ENCODE measurements at places on chromosomes 7 and 10.

DNA sequence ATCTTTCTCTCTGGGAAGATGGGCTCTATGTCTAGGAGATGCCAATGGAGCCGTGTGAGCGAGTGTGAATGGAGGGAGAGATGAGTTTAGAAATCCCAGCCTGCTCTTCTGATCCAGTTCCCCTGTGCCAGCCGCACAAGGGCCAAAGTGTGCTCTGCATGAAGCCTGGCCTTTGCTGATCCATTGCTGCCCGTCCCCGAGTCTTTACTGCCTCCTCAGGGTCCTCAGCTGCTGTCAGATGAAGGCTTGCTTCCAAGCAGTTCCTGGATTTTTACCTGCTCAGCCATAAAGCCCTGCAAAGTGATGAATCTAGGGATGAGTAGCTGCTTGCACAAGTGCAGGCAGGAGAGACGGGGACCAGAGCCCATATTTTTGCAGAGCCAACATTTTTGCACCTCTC lies 115.9 kb downstream of the ZMIZ1 start:
- no peak for DNase-seq

DNA sequence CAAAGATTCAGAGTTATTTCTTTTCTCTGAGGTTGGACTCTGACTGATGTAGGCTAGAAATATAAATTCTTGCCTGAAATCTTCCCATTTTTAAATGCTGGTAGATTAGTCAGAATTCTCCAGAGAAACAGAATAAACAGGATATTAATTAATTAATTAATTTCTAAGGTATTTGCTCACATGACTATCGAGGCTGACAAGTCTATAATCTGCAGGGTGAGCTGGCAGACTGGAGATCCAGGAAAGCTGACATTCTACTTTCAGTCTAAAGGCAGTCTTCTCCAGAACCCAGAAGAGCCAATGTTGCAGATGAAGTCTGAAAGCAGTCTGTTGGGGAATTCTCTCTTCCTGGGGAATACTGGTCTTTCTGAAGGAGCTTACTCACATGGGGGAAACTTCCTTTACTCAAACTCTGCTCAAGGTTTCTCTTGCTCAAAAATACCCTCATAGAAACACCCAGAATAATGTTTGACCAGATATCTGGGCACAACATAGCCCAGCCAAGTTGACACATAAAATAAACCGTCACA lies 189.7 kb downstream of the KIF20B start:
- no peak for DNase-seq

DNA sequence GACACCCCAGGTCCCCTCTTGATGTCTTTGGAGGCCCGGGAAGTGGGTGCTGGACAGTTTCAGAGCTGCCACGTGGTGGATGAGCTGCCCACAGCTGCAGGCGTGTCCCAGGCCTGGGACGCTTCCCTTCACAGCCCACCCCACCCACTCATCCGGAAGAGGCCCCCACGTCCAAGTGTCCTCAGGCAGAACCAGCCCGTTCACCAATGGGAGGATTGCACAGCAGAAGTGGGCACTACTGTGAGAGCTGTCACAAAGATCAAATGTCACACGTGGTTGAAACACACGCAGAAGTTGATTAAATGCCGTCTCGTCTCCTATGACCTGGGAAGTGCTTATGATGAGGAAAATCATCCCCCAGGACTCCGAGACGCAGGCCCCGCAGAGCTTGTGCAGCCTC lies 52.9 kb downstream of the STK32C start:
- DNase-seq: no peak

DNA sequence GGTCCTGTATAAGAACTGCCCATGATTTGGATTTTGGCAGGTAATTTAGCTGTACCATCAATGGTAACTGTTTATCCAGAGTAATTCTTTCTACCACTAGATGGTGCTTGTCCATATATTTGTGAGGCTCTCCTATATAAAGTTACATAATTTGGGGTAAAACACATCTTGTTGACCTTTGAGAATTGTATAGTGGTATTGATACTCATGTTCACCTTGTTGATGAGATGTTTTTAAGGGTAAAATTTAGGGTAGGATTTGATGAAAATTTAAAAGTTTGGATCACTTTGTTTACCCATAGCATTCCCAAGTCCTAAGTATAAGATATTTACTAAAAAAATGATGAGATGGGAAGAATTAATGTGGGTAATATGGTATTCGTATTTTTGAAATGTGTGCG lies 31.6 kb downstream of the ST7 start:
- no peak for DNase-seq

DNA sequence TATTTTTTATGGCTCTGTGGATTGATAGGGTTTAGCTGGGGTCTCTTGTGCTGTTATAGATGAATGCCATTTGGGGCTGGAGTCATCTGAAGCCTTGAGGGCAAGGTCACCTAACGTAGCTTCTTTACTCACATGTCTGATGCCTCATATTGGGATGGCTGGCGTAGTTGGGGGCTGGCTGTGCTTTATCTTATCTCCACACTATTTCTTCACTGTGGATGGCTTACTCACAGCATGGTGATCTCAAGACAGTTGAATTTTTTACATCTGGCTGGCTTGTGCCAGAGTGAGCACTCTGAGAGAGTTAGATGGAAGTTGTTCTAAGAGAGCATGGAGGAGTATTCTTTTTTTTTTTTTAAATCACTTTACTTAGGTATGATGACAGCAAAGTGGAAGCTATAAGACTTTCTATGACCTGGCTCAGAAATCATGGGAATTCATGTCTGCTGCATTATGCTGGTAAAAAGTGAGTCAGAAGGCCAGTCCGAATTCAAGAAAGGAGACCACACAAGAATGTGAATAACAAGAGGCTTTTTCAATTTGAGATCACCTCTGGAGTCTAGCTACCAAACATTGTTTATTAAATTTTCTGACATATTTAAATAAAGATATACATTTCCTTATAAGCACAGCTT lies 252.4 kb upstream of the TPK1 start:
- no peak for DNase-seq

DNA sequence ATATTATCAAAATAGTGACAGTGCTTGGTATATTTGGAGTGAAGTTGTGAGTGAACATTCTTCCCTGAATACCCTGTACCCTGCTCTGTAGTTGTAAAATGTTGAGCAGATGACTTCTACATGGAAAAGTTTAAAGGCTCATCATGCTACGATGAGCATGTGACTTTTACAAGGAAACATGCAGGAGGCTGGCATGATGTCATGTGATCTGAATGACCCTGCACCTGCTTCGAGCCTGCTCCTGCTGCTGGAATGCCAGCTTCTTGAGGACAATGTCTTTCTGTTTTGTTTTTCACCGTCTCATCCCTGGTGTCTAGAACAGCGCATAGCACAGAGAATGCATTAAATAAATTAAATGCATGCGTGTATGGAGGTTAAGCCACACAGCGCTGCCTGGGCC lies 5.4 kb upstream of the INPP5A start:
- no peak for DNase-seq

- DNase-seq: no peak
These were observed 156.7 kb downstream of the BTAF1 start for GRCh38 chr10:92080244-92080643.

DNA sequence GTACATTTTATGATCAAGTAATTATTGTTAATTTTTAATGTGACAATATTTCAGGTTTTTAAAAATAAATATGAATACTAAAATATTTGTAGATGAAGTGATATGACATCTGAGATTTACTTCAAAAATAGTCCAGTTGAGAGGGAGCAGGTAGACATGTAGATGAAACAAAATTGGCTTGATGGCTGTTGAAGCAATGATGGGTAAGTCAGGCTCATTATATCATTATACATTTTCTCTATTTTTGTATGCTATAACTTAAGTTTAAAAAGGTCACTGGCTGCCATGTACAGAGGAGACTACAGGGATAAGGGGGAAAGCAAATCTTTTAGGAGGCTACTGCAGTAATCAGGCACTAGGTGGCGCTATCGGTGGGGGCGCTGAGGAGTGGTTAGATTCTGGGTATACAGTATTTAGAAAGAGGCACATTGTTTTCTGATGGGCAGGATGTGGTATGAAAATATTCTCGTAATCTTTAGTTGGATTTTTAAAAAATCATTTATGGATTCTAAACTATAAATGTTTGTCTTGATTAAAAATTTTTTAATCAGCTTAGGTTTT lies 189.8 kb upstream of the IMMP2L start:
- peak; percentile 37 for DNase-seq

GRCh38 chr10:89122433-89123051 lies 84.6 kb downstream of the CH25H start:
- no peak for DNase-seq

DNA sequence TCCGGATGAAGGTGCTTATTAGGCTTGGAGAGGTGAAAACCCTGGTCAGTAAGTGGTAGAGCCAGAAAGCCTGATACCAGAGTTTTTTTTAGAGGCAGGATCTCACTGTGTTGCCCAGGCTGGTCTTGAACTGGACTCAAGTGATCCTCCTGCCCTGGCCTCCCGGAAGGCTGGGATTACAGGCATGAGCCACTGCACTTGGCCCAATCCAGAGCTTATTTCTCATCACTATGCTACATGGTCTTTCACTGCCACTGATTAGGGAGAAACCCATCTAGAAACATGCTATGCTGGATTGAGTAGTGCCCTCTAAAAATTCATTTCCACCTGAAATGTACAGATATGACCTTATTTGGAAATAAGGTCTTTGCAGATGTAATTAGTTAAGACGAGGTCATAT lies 28.4 kb upstream of the GJD4 start:
- no peak for DNase-seq

DNA sequence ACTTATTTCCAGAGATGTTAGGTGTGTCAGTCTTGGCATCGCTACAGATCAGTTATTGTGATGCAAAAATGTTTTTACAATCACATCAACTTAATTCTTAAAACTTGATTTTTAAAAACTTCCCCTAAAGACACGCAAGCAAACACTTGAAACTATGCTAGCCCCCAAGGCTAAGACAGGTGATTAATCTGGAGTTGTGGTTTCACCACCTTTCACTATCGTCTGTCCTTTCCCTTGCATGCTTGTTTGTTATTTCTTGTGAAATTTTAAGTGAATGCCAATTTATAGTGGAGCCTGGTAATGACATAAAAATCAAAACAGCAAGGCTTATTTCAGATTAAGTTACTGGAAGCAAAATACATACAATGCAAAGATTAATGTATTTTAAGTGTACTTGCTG lies 70.4 kb downstream of the SLC35B4 start:
- DNase-seq: no peak

- no peak for DNase-seq
These were observed 111.9 kb downstream of the ZMIZ1 start for GRCh38 chr10:79180414-79181221.

DNA sequence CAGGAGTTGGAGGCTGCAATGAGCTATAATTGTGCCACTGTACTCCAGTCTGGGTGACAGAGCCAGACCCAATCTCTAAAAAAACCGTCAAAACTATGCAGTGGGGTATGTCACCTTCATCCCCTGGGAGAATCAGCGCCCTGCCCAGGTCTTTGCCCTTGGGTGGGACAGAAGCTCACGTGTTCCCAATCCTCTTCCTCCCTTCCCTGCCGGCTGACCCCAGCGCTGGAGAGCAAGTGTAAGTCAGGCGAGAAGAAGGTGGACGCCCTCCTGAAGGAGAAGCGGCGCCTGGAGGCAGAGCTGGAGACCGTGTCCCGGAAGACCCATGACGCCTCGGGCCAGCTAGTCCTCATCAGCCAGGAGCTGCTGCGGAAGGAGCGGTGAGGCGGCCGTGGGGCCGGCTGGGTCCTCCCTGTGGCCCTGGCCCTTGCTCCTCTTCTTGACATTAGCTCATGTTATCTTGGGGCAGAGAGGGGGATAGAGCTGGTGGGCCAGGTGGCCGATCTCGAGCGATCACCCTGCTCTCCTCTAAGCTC lies 64.8 kb upstream of the GTF2IRD1 start:
- DNase-seq: no peak

GRCh38 chr10:34641913-34642558 lies 173.1 kb downstream of the PARD3 start:
- DNase-seq: no peak

GRCh38 chr7:73341877-73342276 lies 13.9 kb downstream of the FKBP6 start:
- DNase-seq: no peak

DNA sequence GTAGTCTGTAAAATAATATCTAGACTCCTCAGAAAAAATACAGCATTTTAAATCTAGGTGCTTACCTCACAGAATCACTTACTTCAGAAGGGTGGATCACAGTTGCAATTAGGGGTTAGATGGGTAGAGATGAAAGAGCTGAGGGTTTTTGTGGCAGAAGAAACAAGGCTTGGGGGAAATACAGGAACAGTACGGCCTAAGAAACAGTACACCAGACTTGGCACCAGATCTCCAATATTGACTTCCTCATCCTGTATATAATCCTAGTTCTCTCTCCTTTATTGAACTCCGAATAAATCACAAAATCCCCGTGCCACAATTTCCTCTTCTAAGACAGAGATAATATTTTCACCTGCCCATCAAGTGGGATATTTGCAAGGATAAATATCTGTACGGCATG lies 14.3 kb downstream of the CEP41 start:
- no peak for DNase-seq

DNA sequence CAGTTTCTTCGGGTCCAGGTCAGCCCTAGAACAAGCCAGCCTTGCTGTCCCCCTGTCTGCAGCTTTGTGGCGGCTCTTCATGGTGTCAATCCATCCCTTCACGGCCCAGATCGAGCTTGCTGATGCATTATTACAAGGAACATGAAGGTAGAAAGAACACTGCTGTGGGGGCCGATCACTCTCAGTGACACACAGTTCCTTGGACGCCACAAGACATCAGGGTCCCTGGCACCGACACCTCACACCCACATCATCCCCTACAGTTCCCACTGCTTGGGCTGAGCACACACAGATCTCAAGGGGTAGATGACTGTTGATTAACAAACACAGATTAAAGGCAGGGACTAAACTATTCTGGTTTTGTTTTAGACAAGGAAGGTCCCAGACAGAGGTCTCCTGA lies 119.4 kb downstream of the KMT2E start:
- no peak for DNase-seq

GRCh38 chr10:31343009-31343408 lies 24.0 kb downstream of the ZEB1 start:
- DNase-seq: no peak

GRCh38 chr7:49638166-49638565 lies 135.3 kb upstream of the VWC2 start:
- no peak for DNase-seq

DNA sequence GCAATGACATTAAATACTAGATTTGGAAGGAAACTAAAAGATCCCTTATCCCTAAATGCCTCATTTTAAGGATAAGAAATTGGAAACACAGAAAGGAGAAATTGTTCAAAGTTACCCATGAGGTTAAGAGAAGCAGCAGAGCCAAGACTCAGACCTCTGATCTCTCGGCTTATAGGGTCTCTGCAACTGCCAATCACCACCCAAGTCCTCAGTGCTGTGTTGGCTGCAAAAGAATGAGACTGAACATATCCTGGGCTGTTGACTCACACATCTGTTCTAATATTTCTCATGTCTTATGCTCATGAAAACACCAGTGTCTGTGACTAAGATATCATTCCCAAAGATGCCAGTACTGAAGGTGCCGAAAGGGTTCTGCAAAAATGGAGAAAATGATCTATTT lies 153.3 kb downstream of the XPNPEP1 start:
- DNase-seq: no peak

- no peak for DNase-seq
These were observed 224.7 kb downstream of the INHBA start for GRCh38 chr7:41478187-41478586.

GRCh38 chr7:105196473-105196872 lies 182.5 kb downstream of the KMT2E start:
- no peak for DNase-seq
